IMR-90 (cell line): ENCODE measurements at places on chromosomes 5 and 9. TPM values are rescaled to one million over a fixed set of nuclear protein-coding genes. Genes with fewer than 3 reads are reported as not detected.

GRCh38 chr5:123696921-123697341 lies 185.0 kb downstream of the CSNK1G3 start:
- H3K27me3 ChIP-seq, result no peaks in the 10 kb centered on the region
- H3K27ac ChIP-seq, result no peak overlapping the region
- H3K4me1 ChIP-seq, result peaks cover 16% of the 10 kb centered on the region
- no peak overlapping the region for H3K4me3 ChIP-seq

DNA sequence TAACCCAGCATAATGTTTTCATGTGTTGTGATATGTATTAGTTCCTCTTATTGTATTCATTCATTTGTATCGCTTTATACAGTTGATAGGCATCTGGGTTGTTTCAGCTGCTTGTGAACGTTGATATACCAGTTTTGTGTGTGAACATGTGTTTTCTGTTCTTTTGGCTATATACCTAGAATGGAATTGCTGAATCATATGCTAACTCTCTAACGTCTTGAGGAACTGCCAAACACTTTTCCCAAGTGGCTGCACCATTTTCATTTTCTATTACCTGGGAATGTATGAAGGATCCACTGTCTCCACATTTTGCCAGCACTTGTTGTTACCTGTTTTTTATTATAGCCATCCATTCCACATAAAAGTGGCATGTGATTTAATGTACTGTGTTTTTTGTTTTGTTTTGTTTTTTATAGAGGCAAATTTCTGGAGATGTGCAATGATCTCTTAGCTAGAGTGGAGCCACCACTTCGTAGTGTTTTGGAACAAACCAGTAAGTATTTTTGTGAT lies 34.6 kb downstream of the HSPA4 start:
- H3K27ac ChIP-seq, result no peak overlapping the region
- peaks cover 3% of the 10 kb centered on the region for H3K4me1 ChIP-seq
- no peaks in the 10 kb centered on the region for H3K27me3 ChIP-seq
- peaks cover 22% of the 10 kb centered on the region for H3K36me3 ChIP-seq
- H3K4me3 ChIP-seq, result no peak overlapping the region
- DNase-seq, result no peak

DNA sequence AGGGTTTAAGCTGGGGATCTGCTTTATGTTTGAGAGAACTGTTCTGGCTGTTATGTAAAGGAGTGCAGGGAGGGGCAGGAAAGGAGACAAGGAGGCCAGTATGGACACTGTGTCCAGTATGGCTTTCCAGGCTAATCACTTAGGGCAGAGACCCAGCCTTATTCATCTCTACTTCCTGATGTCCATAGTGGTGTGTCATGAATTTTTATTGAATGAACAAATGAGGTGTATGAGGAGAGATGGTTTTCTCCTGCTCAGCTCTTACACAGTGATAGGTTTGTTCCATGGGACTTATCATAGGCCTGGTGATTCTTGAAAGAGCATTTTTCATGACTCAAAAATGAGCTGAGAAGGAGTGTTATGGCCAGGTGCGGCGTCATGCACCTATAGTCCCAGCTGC lies 20.5 kb upstream of the FGFR4 start:
- H3K27me3 ChIP-seq, result no peaks in the 10 kb centered on the region
- DNase-seq, result peak; percentile 32
- H3K36me3 ChIP-seq, result peaks cover 29% of the 10 kb centered on the region
- peaks cover 5% of the 10 kb centered on the region for H3K4me1 ChIP-seq
- no peak overlapping the region for H3K4me3 ChIP-seq

DNA sequence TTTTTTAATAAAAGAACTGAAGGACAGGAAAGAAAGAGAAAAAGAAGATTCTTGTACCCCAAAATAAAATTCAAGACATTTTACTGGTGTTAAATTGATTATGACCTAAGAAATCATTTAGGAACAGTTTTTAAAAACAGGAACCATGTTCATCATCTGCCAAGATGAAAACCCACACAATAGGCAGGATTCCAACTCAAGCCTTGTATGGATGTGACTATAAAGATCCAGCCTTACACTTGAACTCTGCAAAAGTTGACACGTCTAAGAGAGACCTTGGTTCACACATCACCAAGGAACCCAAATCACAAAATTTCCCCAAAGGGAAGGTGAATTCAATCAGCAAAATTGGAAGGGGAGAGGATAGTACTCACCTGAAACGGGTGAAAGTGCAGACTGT lies 82.6 kb downstream of the SMIM23 start:
- H3K36me3 ChIP-seq, result peaks cover 14% of the 10 kb centered on the region
- H3K27ac ChIP-seq, result no peak overlapping the region
- no peak overlapping the region for H3K4me3 ChIP-seq
- peaks cover 14% of the 10 kb centered on the region for H3K4me1 ChIP-seq

- peaks cover 5% of the 10 kb centered on the region for H3K4me1 ChIP-seq
- no peak overlapping the region for H3K4me3 ChIP-seq
- no peaks in the 10 kb centered on the region for H3K36me3 ChIP-seq
- H3K27ac ChIP-seq, result no peak overlapping the region
Observed at GRCh38 chr5:66967826-66968262, 228.8 kb downstream of the CD180 start.

DNA sequence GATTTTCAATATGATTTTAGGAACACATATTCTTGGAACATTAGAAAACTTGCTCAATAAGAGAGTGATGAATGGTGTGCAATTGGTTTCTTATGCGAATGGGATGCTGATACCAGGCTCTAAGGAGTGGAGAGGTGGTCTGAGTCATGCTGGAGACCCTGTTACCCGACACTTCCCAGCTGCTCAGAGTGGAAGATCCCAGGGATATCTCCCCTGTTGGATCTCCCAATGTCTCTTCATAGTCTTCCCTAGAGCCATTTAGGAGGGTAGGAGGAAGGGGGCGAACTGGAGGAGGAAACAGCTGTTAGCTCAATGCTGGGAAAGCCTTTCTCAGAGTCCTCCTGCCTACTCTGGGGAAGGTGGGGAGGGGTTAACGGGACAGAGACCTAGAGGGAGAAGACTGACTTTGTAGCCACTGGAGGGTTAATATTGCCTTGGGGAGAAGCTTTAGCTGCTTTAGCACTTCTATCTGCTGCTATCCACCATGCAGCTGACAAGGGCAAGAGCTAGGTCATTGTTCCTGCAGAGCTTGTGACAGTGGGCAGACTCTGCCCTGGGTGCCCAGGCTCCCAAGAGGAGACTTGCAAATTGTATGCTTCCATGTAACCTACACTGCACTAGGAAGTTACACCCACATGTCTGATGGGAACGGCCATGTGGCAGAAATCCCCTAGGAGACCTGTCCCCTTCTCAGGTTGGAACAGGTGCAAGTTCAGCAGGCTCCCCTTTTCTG lies 301.0 kb downstream of the GADD45G start:
- DNase-seq, result no peak
- H3K27ac ChIP-seq, result no peak overlapping the region
- no peak overlapping the region for H3K4me3 ChIP-seq

DNA sequence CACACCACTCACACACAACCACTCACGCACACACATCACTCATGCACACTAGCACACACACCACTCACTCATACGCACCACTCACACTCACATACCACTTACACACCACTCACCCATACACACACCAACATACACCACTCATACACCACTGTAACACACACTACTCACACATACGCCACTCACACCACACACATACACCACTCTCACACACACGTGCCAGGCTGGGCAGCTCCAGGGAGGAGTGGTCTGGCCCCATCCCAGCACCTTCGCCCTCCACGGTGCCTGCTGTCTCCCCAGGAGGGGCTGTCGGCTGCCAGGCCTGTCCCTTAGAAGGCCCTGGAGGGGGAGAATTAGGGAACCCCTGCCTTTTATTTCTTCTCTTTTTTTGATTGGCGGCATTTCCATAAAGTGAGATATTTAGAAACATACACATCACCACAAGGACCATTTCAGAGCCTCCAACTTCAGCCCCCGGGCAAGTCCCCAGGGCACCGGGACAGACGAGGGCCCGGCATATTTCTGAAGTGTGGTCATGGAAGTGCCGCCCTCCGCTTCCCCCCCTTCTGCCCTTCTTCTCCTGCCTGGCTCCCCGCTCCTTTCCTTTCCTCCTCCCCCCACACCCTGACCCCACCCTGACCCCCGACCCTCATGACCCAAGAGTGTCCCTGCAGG lies 6.3 kb upstream of the ASB6 start:
- no peak overlapping the region; the same call in 1 of the 2 replicates for H3K27ac ChIP-seq
- no peak overlapping the region for H3K4me3 ChIP-seq
- DNase-seq, result no peak
- H3K36me3 ChIP-seq, result no peaks in the 10 kb centered on the region
- peaks cover 6% of the 10 kb centered on the region; the same call in 1 of the 2 replicates for H3K4me1 ChIP-seq

GRCh38 chr5:65102371-65102975 lies 333.7 kb downstream of the CWC27 start:
- no peak overlapping the region for H3K4me3 ChIP-seq
- no peak for DNase-seq
- H3K27me3 ChIP-seq, result no peaks in the 10 kb centered on the region
- H3K27ac ChIP-seq, result peak overlapping the region; percentile 91

DNA sequence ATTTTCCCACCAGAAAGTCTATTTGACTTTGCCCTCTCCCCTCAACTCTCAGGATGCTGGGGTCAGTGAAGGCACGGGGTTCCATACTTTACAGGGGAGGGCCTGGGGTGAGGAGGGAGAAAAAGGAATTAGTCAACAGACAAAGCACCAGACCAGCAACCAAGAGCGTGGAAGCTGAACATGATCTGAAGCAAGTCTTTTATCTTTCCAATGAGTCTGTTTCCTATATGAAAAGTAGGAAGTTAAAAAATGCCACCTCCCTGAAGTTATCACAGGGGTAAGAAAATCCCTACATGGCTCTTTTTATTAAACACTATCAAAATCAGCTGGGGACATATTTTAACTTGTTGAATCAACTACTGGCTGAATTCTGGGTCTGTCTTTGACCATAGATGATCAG lies 337.0 kb downstream of the TRPM3 start:
- H3K27me3 ChIP-seq, result peaks cover 1% of the 10 kb centered on the region; the same call in 1 of the 2 replicates
- no peak overlapping the region for H3K4me3 ChIP-seq
- no peaks in the 10 kb centered on the region for H3K4me1 ChIP-seq
- H3K27ac ChIP-seq, result no peak overlapping the region
- no peak for DNase-seq
- no peaks in the 10 kb centered on the region for H3K36me3 ChIP-seq

DNA sequence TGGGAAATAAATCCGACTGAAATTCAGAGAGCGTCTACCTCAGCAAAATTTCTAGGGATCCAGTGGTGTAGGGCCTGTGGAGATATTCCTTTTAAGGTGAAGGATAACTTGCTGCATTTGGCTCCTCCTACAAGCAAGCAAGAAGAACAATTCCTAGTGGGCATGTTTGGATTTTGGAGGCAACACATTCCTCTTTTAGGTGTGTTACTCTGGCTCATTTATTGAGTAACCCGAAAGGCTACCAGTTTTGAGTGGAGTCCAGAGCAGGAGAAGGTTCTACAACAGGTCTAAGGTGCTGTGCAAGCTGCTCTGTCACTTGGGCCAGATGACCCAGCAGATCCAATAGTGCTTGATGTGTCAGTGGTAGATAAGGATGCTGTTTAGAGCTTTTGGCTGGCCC lies 862.4 kb upstream of the CDH9 start:
- H3K27me3 ChIP-seq, result no peaks in the 10 kb centered on the region
- no peak overlapping the region for H3K4me3 ChIP-seq
- H3K4me1 ChIP-seq, result no peaks in the 10 kb centered on the region
- H3K27ac ChIP-seq, result no peak overlapping the region
- no peak for DNase-seq

DNA sequence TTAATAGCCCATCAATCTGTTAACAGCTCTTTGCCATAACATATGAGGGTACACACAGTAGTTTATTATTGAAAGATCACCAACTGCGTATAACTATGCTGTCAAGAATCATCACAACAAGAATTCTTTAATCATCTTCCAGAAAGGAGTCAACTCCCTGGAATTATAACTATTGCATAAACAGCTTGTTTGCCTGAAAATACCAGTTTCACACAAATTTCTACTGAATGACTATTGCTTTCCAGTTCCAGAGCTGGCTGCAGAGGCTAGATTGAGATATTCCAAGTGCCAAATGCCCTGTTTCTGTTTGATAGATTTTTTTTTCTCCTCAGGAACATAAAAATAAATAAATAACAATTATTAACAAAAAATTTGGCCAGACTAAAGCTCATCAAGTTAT lies 444.7 kb downstream of the TLE1 start:
- no peak overlapping the region for H3K4me3 ChIP-seq
- H3K4me1 ChIP-seq, result no peaks in the 10 kb centered on the region; the same call in 1 of the 2 replicates
- H3K27me3 ChIP-seq, result no peaks in the 10 kb centered on the region
- DNase-seq, result peak; percentile 47
- no peaks in the 10 kb centered on the region for H3K36me3 ChIP-seq

GRCh38 chr9:110126986-110127864 lies 80.7 kb downstream of the C9orf152 start:
- H3K27ac ChIP-seq, result peak overlapping the region; percentile 97
- DNase-seq, result peak; percentile 89
- peak overlapping the region; percentile 6 for H3K4me3 ChIP-seq
- H3K4me1 ChIP-seq, result peaks cover 59% of the 10 kb centered on the region

DNA sequence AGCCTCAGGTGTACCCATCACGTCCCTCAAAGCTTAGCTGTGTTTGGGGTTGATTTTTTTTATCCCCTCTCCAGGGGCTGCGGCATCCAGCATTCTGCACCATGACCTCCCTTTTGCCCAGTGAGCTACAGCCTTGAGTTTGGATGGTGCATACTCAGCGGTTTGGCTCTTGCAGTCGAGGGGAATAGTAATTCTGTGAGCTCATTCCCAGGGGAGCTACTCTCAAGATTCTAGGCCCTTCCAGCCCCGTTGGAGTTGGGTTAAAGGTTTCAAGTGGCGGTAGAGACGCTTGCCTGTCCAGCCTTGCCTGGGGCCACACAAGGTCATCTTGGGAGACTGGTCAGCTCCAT lies 102.2 kb upstream of the SPRY4 start:
- H3K27me3 ChIP-seq, result no peaks in the 10 kb centered on the region
- DNase-seq, result no peak
- no peak overlapping the region for H3K4me3 ChIP-seq
- H3K27ac ChIP-seq, result no peak overlapping the region
- peaks cover 10% of the 10 kb centered on the region for H3K4me1 ChIP-seq
- H3K36me3 ChIP-seq, result no peaks in the 10 kb centered on the region

GRCh38 chr5:156718985-156719384 lies 131.1 kb upstream of the PPP1R2B start:
- no peak for DNase-seq
- H3K27ac ChIP-seq, result no peak overlapping the region
- H3K4me3 ChIP-seq, result no peak overlapping the region
- H3K36me3 ChIP-seq, result no peaks in the 10 kb centered on the region
- no peaks in the 10 kb centered on the region for H3K27me3 ChIP-seq

GRCh38 chr5:117249086-117249815 lies 674.6 kb upstream of the SEMA6A start:
- no peaks in the 10 kb centered on the region for H3K4me1 ChIP-seq
- H3K36me3 ChIP-seq, result no peaks in the 10 kb centered on the region
- H3K4me3 ChIP-seq, result no peak overlapping the region

GRCh38 chr5:106368021-106368420 lies 1302.7 kb downstream of the EFNA5 start:
- no peak overlapping the region for H3K27ac ChIP-seq
- no peak for DNase-seq
- H3K27me3 ChIP-seq, result no peaks in the 10 kb centered on the region
- H3K4me1 ChIP-seq, result no peaks in the 10 kb centered on the region
- H3K36me3 ChIP-seq, result no peaks in the 10 kb centered on the region

The C8G gene
- polyA plus RNA-seq, result 0.37 and 0.80 TPM in 2 replicates

The GOLM1 gene
- 46.0 and 59.2 TPM in 2 replicates for polyA plus RNA-seq

The ZDHHC11 gene
- polyA plus RNA-seq, result 1.6 and 1.7 TPM in 2 replicates

The SPATA31A3 gene
- polyA plus RNA-seq, result not detected in 2 replicates

The HMGCS1 gene
- polyA plus RNA-seq, result 19.2 and 27.5 TPM in 2 replicates

The PCYOX1L gene
- 14.3 and 16.3 TPM in 2 replicates for polyA plus RNA-seq

The PCDHB13 gene
- 0.26 and 0.27 TPM in 2 replicates for polyA plus RNA-seq

The INSL4 gene
- 0.03 TPM in 1 of 2 replicates, not detected in the other for polyA plus RNA-seq

The KIF4B gene
- 0.03 TPM in 2 replicates for polyA plus RNA-seq
